ENCODE measurements at places on chromosomes 5 and 9.

DNA sequence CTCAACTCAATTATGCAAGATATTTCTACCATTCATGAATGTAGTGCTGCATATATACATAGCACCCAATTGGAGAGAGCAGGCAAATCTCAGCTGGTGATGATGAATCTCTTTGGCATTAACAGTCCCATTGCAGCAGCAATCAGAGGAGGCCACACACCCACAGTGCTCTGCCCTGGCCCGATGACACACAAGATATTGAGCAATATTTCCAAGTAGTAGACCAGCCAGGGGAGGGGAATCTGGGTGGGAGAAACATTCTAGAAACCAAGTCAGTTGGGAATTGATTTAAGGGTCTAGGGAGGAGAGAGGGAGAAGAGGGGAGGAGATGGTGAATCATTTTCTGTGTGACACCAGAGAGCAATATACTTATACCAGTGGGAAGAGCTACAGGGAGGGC is 14.9 kb upstream of the C5orf63 start:
- peak; percentile 98 for DNase-seq

- DNase-seq: no peak
Measured at GRCh38 chr5:129803403-129803802, 55.5 kb downstream of the MINAR2 start.

DNA sequence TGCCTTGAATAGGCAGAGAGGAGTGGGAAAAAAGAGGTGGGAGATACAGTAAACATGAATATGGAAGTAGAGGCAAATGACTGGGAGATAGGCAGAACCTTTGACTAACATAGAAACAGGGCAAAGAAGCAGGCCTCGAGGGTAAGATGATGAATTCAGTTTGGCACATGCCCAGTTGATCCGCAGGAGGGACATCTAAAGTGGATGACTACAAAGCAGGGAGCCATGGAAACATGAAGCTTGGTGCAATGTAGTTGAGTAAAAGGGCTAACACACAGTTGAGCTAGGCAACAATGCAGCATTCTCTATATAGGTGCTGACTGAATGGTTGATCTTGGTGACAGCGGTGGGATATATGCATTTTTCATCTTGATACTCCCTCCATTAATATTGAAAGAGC is 253.8 kb downstream of the DMRT2 start:
- peak; percentile 2 for DNase-seq

- DNase-seq: peak; percentile 83
Measured at GRCh38 chr9:36572515-36573418, at the start of gene MELK. TSS of gene MELK (plus strand) at chr9:36572895. CDS start at chr9:36581682, 8,787 bp downstream.

DNA sequence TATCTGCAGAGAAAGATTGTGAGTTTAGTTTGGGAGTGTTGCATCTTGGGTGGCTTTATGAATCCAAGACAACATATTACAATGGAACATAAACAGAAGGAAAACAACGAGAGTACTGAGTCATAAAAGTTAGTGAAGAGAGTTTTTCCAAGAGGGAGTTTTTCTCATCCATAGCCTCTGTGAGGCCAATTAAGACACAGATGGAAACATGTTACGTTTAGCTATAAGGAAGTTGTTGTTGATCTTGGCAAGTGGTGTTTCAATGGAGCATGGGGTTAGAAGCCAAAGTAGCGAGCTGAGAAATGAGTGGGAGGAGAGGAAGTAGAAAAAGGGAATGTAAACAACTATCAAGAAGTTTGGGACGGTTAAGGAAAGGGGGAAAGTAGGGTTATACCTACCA is 53.3 kb upstream of the SPATA31D4 start:
- peak; percentile 55 for DNase-seq

DNA sequence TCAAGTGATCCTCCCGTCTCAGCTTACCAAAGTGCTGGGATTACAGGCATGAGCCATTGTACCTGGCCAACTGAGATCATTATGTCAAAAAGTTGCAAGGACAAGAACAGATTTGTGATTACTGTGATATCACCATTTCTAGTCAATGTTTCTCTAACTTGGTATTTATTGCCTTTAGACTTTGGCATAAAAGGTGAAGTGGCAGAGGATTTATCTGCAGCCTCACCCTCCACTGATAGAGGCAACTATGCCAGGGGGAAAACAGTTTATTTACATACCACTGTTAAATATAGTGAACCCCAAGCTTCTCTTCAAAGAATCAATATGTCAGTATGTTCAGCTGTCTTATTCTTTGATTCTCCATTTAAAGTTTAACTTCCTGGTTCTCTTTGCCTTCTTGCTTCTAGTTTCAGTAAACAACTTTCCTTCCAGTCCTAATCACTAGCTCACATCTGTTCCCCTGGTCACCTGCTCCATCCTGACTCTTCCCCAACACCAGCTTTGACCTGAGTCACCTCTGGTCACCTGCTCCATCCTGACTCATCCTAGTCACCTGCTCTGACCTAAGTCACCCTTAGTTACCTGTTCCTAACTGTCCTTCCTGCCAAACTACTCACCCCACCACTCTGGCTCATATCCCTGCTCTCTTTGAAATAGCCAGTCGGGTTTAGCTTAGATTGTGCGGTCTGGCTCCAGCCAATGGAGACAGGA is 29.9 kb downstream of the SEMA6A start:
- no peak for DNase-seq

GRCh38 chr5:153476767-153477166 is 13.7 kb upstream of the GRIA1 start:
- DNase-seq: peak; percentile 75

DNA sequence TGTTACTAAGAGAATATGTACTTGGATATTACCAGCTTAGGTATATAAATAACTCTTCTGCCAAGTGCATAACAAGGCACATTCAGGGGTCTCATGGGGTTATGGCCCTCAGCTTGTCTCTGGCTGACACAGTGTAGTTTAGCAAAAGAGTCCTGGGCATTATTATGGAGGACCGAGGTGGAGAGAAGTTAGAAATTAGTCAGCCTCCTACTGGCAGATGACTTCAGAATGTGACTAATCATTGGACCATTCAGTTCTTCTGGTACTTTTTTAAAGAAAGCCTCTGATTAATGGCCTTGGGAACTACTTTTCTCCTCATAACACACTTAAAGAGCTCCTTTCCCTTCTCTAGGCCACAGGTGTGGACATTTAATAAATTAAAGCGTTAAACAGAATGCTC is 178.9 kb downstream of the SH3GL2 start:
- no peak for DNase-seq

DNA sequence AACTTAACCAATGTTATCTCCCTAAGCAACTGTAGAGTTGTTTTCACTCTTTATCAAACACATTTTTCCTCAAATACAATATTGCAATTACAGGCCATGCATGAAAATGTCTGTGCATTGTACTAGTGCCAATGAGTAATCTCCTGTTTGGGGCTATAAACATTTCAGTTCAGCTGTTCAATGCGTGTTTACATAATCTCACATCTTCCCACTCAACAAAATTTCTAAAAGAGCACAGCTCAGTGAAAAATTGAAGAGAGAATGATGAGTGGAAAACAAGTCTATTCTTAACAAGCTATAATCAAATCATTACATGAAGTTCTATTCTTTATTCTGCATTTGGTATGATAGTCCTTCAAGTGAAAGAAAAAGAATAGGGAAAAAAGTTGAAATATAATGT is 780.5 kb upstream of the CDH9 start:
- no peak for DNase-seq

GRCh38 chr5:175696139-175696854 is 38.4 kb downstream of the HRH2 start:
- DNase-seq: peak; percentile 41

Data from fibroblast of skin of scalp (primary cell).